ENCODE measurements at places on chromosomes 7 and 10.

DNA sequence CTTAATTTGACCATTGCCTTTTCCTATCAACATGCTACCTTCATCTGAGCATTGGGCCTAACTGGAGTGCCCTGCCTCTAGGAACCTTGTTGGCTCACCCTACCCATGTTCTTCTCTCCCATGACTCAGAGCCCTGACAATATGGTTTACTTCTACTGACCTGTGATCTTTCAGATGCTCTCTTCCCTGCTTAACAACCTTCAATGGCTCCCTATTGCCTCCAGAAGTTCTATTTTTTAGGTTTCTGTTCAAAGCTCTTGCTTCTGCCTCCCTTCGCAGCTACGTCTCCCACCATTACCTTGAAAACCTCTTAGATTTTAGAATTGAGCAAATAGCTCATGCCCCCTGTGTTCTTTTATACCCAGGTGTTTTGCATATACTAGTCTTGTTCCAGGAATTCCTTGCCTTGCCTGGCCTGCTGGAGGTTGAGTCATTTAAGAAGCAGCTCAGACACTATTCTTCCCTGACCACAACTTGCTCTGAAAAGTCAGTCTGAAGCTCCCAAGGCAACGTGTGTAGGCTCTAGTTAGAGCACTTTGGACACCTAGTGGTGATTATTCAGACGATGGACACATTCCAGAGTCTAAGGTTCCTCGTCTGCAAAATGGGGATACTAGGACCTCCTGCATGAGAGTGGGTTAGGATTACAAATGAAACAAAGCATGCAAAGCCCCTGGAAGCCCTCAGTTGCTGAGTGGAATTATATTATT, 64.4 kb upstream of the EMX2 start:
- DNase-seq, result no peak

DNA sequence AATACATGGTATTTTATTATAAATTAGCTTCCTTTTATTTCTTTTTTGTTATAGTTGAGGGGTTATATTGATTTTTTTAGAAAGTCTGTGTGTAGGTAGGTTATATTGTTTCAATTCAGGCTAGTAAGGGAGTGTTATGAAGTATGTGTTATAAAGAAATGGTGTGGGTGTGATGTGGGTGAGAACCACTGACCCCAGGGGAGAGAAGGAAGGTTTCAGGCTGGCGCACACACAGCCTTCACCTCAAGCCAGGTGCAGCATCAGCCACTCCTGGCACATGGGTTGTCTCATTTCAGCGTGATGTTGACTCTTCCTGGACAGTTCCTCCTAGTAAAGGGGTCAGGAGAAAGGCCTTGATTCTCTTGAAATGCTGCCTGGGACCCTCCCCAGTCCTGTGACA, 291.3 kb downstream of the POU6F2 start:
- DNase-seq, result no peak

GRCh38 chr7:142111499-142111898, at the start of gene MGAM2:
Gene MGAM2 (plus strand): TSS chr7:142111718. CDS start chr7:142116874, 5,156 bp downstream.
- no peak for DNase-seq

DNA sequence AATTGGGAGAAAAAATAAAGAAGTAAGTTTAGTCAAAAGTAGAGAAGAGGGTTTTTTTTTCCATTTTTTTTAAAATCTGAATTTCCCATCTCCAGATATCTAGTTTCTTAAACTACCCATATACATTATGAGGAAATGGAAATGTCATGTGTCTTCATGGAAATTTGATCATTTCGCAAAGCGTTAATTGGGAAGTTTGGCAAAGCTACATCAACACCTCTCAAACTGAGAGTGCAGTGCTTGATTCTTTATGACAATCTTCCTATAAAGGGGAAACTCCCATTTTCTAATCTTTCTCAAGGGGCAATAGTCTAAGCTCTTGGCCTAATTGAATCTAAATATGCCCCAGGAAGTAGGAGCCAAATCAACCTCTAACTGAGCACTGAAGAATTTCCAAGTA, 110.4 kb upstream of the INHBA start:
- DNase-seq, result no peak

- DNase-seq, result peak; percentile 46
Observed at GRCh38 chr10:113177156-113177935, 227.3 kb downstream of the TCF7L2 start.

GRCh38 chr10:46229144-46229563, 57.6 kb upstream of the ANTXRL start:
- DNase-seq, result peak; percentile 71

DNA sequence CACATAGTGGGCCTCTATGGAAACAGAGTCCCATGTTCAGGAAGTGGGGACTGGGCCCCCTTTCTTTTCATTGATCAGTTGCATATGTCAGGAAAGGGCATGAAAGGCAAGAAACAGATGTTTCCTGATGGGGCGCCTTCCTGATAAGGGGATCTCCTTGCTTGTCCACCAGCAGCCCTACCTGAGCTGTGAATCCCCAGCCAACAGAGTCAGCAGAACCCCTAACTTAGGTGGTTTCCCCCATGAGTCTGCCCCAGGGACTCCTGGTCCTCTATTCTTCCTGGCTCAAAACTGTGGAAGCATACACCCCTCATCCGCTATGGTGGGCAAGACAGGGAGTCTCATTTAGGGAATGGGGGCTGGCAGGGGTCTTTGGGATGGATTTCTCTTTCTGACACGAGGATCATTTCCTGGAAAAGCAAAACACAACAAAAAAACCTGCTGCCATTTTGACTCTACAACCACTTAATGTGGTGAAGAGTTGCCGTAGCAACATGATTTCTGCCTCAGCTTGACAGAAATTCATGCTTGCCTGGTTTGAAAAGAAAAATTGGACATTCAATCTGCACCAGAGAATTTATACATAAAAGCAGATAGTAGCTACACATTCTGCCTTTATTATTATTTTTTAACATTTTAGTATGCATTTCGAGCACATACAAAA, 119.8 kb downstream of the SPAG6 start:
- peak; percentile 45 for DNase-seq

- DNase-seq, result no peak
Observed at GRCh38 chr7:22168129-22168634, 188.8 kb downstream of the RAPGEF5 start.

DNA sequence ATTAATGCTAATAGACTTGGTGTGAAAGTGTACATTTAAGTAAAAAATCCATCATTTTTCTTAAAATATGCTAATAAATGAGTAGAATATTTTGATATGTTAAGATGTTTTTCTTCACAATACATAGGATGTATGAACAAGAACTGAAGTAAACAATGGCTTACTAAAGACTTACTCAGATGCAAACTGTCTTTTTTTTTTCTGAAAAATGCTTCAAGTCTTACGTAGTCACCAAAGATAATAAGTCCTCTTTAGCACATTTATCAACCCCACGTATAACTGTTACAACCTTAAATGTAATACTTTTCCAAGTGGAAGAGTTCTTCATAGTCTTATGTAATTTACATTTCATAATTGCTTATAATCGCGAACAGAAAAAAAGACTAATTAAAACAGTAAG, 54.8 kb downstream of the MDFIC start:
- DNase-seq, result no peak

DNA sequence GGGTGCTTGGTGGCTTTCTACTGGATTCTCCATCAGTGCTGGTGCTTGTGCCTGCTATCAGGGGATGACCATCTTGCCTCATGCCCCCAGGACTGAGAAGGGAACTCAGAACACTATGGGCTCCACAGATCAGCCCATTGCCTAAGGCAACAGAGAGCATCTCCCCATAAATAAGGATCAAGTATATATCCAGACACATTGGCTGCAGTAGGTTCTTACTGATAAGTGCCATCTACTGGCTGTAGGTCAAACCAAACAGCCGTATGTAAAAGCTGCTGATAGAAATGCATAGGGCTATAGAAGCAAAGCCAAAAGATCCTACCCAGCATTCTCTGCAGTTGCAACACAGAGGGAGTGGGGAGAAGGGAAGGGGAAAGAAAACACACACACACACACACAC, 153.7 kb downstream of the CDK14 start:
- DNase-seq, result peak; percentile 38

- no peak for DNase-seq
Observed at GRCh38 chr7:101075646-101076045, 9.6 kb upstream of the TRIM56 start.

DNA sequence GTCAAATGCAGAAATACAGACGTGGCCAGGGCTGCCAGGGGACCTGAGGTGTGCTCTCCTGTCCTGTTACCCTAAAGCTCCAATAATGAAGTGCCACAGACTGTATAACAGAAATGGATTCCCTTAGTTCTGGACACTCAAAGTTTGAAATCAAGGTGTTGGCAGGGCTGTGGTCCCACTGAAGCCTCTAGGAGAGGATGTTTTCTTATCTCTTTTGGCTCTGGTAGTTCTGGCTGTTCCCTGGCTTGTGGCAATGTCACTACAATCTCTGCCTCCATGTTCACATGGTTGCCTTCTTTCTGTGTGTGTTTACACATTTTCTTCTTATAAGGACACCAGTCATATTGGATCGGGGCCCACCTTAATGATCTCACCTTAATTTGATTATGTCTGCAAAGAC, 15.3 kb upstream of the EEPD1 start:
- no peak for DNase-seq

- no peak for DNase-seq
Observed at GRCh38 chr7:18755793-18756192, 260.2 kb downstream of the HDAC9 start.

DNA sequence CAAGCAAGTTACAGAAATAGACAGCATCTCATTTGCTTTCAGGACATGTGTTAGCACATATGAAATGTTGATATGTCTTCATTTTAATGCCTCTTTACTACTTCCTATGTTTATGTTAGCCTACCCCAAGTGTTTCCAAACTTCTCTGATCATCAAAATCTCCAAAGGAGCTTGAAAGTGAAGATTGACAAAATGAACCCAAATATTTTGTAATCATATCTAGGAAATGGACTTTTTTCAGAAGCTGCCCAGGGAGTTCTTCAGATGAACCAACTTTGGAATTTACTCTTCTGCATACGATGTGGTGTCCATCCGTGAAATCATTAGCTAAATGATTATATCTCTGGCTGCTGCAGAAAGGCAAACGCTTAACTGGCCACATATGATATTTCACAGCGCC, 101.2 kb upstream of the AOAH start:
- DNase-seq, result no peak

GRCh38 chr7:24956021-24956420, 24.0 kb downstream of the OSBPL3 start:
- no peak for DNase-seq

DNA sequence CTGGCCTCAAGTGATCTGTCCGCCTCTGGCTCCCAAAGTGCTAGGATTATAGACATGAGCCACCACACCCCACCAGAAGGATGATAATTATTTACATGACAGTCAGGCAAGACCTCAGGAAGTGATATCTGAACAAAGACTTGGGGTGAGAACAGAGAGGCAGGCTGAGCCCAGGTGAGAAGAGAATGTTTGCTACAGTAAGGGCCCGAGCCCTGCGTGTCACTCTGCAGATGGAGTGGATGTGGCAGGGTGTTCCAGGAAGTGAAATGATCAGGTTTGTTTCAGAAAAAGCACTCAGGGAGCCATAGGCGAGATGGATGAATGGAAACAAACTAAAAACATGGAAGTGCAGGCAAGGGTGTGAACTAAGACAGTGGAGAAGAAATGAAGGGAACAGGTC, 22.2 kb downstream of the SFMBT2 start:
- DNase-seq, result no peak

GRCh38 chr10:14010101-14010558, 320.6 kb downstream of the FRMD4A start:
- DNase-seq, result peak; percentile 78

GRCh38 chr7:134458806-134459698, at the start of gene AKR1B1:
Gene AKR1B1 (minus strand): TSS chr7:134459100. CDS start chr7:134459062, 38 bp downstream.
- DNase-seq, result peak; percentile 96

- no peak for DNase-seq
Observed at GRCh38 chr7:119900996-119901672, 371.8 kb upstream of the KCND2 start.

DNA sequence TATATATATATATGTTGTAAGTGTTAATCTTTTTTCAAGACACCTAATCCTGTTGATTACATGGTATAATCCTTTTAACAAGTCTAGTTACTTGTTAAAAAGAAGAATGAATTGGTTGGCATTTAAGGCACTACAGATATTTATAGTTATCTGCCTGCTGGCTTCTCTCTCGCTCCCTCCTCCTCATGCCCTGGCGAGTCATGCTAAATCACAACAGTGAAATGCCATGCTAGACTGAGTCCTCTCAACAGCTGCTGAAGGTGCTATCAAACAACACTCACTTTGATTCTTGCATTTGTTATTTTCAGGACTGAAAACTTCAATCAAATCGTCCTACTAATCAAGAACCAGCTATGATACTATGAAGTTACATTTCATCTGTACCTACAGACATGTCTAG, 15.4 kb downstream of the NRAP start:
- peak; percentile 41 for DNase-seq

GRCh38 chr10:20454331-20454730, 442.8 kb downstream of the NEBL start:
- DNase-seq, result peak; percentile 74

DNA sequence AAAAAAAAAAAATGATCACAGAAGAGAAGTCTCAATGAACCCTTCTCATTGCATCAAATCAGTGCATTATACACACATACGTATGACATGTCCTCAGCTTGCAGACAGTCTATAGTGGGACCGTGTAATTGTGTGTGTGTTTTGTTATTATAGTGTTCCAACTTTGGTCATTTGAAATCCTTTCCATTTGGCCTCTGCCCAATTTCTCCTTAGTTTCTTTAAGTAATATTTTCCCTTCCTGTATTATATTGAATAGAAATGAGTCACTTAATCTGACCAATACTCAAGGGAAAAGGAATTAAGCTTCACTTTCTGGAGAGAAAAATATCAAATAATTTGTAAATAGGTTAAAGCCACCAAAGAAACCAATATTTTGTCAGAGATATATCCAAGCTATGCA, 415.5 kb upstream of the SORCS1 start:
- no peak for DNase-seq

- DNase-seq, result no peak
Observed at GRCh38 chr10:73817826-73818225, 6.4 kb upstream of the NDST2 start.

GRCh38 chr10:2745666-2746065, 321.7 kb upstream of the PFKP start:
- no peak for DNase-seq

DNA sequence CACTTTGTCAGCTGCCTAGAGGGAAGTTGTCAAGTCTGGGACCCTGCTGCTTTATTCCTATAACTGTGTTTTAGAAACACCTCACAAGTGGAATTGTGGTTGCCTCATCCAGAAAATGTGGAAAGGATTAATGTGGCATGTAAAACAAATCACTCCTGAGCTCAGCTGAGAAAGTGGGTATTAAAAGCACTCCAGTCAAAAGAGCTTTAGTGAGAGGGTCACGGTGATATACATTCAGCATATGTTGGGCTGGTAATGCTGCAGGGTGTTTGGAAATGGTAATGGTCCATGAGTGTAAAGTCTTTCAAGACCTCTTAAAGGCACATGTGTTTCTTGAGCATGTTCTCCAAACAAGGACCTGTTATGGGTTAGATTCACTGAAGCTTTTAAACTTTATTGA, 318.2 kb upstream of the MEOX2 start:
- DNase-seq, result no peak

GRCh38 chr7:7183061-7183837, 905 bp downstream of the C1GALT1 start:
- DNase-seq, result peak; percentile 74

DNA sequence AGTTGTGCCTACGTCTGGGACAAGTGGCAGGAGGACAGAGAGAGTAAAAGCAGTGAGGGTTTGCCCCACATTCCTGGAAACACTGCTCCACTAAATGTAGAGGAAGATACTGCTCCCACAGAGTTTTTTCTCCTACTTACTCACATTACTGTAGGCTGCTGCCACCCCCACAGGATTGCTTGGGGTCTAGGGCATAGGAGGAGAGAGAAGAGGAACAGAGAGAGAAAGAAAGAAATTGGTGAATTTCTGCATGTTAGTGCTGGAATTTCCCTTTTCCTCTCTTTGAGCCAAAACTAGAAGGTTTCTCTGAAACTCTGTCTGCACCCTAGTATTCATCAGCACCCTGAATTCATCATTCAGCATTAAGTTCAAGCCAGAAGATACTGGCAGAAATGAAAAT, 397.9 kb downstream of the INHBA start:
- no peak for DNase-seq

Data from eye (tissue), 1 donor.